ENCODE measurements at places on chromosomes 1 and 21.
A peak's percentile ranks its signal among the peaks of the same experiment; 100 is the strongest.

- peak; percentile 100 for DNase-seq
Observed at GRCh38 chr1:59150577-59151386, 146.1 kb upstream of the FGGY start.

- DNase-seq, result no peak
Observed at GRCh38 chr1:45755697-45756096, 5.2 kb upstream of the IPP start.

- DNase-seq, result no peak
Observed at GRCh38 chr1:40712405-40712944, 21.0 kb downstream of the NFYC start.

DNA sequence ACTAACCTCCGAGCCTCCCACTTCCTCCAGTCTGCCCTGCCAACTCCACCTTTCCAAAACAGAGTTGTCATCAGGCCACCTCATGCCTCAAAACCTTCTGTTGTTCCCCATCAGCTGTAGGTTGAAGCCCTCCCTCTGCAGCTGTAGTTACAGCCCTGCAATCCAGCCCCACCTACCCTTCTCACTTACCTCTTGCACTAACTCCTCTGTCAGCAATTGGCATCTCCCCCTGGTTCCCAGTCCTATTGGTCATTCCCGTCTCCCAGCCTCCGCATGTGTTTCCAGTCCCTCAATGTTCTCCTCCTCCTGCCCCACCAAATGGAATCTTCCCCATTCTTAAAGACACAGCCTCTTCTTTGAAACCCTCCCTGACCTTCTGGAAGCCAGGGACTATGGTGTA is 100.1 kb upstream of the GCLM start:
- DNase-seq, result no peak

DNA sequence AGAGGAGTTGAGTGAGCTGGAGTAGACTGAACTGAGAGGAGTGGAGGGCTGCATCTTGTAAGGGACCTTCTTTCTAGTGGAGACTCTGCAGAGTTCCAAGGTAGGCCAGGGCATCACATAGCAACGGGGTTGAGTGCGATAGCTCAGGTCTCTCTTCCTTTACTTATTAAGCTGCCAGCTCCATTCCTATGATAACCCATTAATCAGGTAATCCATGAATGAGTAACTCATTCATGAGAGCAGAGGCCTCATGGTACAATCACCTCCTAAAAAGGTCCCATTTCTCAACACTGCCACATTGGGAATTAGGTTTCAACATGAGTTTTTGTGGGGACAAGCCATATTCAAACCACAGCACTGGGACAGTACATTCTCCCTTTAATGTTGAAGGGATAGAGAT is 21.3 kb downstream of the VN1R5 start:
- no peak for DNase-seq

GRCh38 chr21:29075706-29076466 is 2.4 kb upstream of the CCT8 start:
- DNase-seq, result peak; percentile 38

DNA sequence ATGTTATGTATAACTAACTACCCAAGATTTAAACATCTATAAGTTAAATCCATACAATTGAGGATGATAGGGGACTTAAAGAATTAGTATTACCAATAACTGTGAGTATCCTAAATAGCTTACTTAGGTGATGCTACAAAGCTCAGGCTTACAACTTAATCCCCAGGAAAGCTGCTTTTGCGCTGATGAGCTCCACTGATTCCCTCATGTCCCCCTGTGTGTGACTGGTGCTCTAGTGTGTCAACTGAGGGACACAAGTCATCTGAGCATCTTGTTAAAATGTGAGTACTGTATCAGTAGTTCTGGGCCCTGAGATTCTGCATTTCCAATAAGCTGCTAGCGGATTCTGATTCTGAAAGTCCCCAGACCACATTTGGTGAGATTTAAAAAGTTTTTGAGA is 1458.8 kb downstream of the MRPL39 start:
- DNase-seq, result no peak

- no peak for DNase-seq
Observed at GRCh38 chr1:21117597-21118001, 59.1 kb downstream of the EIF4G3 start.
